Mesenchymal stem cell (in vitro differentiated cells and primary cell): ENCODE measurements at places on chromosomes 6 and 20.
A peak's percentile ranks its signal among the peaks of the same experiment; 100 is the strongest.

GRCh38 chr6:101001012-101001411, 119.9 kb upstream of the ASCC3 start:
- H3K4me1 ChIP-seq = no peaks in the 10 kb centered on the region
- H3K27me3 ChIP-seq = no peaks in the 10 kb centered on the region
- H3K36me3 ChIP-seq = no peaks in the 10 kb centered on the region
- H3K4me3 ChIP-seq = no peak overlapping the region

- H3K4me1 ChIP-seq = peaks cover 10% of the 10 kb centered on the region
- DNase-seq = no peak
- peak overlapping the region; percentile 11 for H3K27ac ChIP-seq
- H3K36me3 ChIP-seq = no peaks in the 10 kb centered on the region
These were observed 95.5 kb downstream of the QRSL1 start for GRCh38 chr6:106724848-106725247.

DNA sequence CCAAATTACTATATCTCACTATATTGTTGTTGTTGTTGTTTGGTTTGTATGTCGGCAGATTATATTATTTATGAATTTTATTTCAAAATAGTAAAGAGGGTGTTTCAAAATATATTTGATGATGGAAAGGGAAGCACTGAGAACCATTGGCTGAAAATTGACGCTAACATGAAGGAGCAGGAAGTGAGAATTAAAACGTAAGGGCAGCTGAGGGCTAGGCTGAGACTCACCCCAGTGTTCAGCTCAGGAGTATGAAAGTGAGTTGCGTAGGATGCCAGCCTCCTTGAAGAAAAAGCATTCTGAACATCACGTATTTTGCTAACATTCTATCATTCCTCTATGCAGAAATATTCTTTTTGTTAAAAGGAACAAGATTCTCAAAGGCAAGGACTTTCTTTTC, 10.7 kb upstream of the IPCEF1 start:
- DNase-seq = no peak
- H3K36me3 ChIP-seq = no peaks in the 10 kb centered on the region

GRCh38 chr20:33009214-33010132, 2.0 kb downstream of the BPIFB2 start:
- no peak for DNase-seq
- no peak overlapping the region for H3K27ac ChIP-seq
- peaks cover 51% of the 10 kb centered on the region for H3K27me3 ChIP-seq
- peaks cover 5% of the 10 kb centered on the region for H3K4me1 ChIP-seq
- no peaks in the 10 kb centered on the region for H3K36me3 ChIP-seq

DNA sequence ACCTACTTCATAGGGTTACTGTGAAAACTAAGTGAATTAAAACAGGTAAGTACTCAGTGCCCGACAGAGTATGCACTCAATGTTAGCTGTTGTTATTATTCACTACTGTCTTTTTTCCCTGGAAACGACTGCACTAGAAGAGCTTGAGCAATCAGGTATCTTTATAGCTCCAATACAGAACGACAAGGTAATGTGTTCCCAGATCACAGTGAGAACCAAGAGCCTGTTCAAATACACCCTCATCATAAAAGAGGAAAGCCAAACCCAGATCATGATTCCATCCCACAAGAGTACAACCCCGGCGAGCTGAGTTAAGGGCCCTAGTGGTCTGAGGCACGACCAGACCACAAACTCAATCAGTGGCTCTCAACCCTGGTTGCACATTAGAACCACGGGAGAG, 9.8 kb downstream of the MRPS18A start:
- H3K4me3 ChIP-seq = no peak overlapping the region
- H3K36me3 ChIP-seq = peaks cover 73% of the 10 kb centered on the region
- H3K4me1 ChIP-seq = no peaks in the 10 kb centered on the region
- H3K27ac ChIP-seq = no peak overlapping the region

DNA sequence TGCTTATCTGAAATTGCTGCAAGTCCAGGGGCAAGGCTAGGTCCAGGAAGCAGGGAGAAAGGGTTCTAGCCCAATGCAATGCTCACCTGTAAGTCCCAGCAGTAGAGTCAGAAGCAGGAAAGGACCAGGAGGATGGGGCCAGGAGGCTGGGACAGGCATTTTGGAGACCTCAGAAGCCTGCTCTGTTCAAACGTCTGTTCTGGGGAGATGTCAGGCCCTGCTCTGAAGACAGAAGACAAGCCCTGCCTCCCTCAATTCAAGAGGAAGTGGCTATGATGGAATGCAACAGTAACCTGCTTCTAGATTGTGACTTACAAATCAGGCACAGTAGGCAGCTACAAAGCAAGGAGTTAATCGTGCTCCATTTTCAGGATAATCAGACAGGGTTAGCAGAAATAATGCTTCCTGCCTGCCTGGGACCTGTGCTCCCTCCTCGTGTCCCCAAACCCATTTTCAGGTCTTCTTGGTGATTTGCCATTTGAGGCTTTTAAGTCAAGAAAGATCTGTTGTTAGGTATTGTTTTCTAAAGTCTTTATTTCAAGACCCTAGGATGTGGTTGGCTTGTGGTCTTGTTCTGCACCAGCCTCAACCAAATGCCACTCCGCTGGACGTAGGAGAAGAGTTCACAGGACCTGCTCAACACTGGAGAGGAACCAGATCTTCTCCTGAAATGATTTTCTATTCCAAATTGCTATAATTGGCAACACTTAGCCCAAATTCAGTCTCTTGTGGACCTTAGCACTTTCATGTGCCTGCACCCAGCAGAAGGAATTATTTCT, at the start of gene SIRPG:
TSS of gene SIRPG (minus strand) at position 224 of the 779 bp plus-strand sequence. CDS start at position 159, 65 bp downstream.
- no peaks in the 10 kb centered on the region for H3K36me3 ChIP-seq
- peaks cover 39% of the 10 kb centered on the region for H3K27me3 ChIP-seq
- H3K4me1 ChIP-seq = peaks cover 4% of the 10 kb centered on the region
- no peak for DNase-seq
- H3K27ac ChIP-seq = no peak within 1 kb of the TSS

GRCh38 chr6:100268326-100268725, 196.4 kb downstream of the SIM1 start:
- H3K4me1 ChIP-seq = no peaks in the 10 kb centered on the region
- no peaks in the 10 kb centered on the region for H3K36me3 ChIP-seq
- no peaks in the 10 kb centered on the region for H3K27me3 ChIP-seq
- DNase-seq = no peak

- no peak overlapping the region for H3K4me3 ChIP-seq
- H3K27me3 ChIP-seq = no peaks in the 10 kb centered on the region
- H3K4me1 ChIP-seq = no peaks in the 10 kb centered on the region
- no peaks in the 10 kb centered on the region for H3K36me3 ChIP-seq
- no peak overlapping the region for H3K27ac ChIP-seq
These were observed 426.0 kb downstream of the KIF16B start for GRCh38 chr20:16147216-16147615.

GRCh38 chr20:23870461-23870860, 9.1 kb downstream of the CST5 start:
- H3K4me3 ChIP-seq = no peak overlapping the region
- H3K4me1 ChIP-seq = peaks cover 3% of the 10 kb centered on the region
- no peaks in the 10 kb centered on the region for H3K36me3 ChIP-seq

- no peak overlapping the region for H3K4me3 ChIP-seq
- DNase-seq = no peak
- H3K4me1 ChIP-seq = no peaks in the 10 kb centered on the region
- peaks cover 10% of the 10 kb centered on the region for H3K27me3 ChIP-seq
- no peak overlapping the region for H3K27ac ChIP-seq
These were observed 22.7 kb upstream of the POPDC3 start for GRCh38 chr6:105202486-105202885.

DNA sequence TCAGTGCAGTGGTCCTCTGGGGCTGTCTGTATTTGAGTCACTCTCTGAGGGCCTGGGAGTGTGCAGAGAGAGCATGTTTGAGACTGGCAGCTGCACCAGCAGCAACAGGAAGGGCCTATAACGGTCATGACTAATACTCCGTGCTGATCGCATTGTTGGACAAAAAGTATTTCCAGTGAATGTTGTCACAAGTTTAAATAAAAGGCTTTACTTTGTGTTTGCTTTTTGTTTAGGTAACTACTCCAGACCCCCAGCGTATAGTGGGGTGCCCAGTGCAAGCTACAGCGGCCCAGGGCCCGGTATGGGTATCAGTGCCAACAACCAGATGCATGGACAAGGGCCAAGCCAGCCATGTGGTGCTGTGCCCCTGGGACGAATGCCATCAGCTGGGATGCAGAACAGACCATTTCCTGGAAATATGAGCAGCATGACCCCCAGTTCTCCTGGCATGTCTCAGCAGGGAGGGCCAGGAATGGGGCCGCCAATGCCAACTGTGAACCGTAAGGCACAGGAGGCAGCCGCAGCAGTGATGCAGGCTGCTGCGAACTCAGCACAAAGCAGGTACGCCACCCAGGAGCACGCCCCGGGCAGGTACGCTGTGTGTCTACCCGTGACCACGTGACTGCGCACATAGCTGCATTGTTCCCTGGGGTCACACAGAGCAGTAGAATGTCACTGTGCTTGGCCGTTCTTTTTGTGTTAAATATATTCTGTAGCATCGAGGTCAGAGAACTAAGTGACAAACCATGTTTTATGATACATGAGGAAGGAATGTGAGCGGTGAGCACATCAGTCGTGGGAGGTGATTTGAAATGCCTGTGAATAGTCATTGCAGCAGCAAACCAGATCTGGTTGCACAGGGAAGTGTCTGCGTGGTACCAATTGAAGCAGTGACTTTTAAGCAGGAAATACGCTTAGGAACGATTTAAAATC, 174.7 kb downstream of the TMEM242 start:
- H3K27me3 ChIP-seq = no peaks in the 10 kb centered on the region
- H3K4me3 ChIP-seq = peak overlapping the region; percentile 0
- peak overlapping the region; percentile 98 for H3K27ac ChIP-seq
- H3K36me3 ChIP-seq = peaks cover 14% of the 10 kb centered on the region

DNA sequence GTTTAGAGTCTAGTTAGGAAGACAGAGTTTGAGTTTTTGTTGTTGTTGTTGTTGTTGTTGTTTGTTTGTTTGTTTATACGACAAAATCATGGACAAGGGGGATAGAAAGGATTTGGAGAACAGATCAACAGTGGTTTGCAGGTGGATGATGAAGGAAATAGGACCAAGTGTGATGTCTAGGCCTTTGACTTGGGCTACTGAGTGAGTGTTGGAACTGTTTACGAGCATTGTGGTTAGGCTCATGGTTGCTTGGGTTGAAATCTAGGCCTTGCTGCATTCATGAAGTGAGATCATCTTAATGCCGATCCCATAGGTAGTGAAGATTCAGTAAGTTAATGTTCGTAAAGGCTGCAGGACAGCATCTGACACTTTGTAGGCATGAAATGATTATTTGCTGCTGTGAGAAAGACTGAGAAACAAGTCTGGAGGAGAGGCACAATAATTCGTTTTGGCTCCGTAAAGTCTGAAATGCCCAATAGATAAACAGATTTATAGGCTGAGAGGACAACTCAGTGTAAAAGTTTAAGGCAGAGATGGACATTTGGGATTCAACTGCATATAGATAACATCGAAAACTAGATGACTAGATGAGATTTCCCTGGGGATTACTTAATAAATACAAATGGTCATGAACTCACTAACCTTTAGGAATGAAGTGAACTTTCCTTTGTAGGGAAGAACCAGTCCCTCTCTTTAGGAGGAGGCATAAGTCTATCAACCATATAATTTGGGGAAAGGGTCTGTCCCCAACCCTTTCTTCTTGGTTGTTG, 70.0 kb downstream of the HDDC2 start:
- no peak overlapping the region for H3K27ac ChIP-seq
- H3K27me3 ChIP-seq = no peaks in the 10 kb centered on the region
- no peaks in the 10 kb centered on the region for H3K36me3 ChIP-seq
- DNase-seq = no peak
- H3K4me1 ChIP-seq = no peaks in the 10 kb centered on the region
